Stimulated activated CD4-positive, alpha-beta T cell treated with anti-CD3 and anti-CD28 coated beads, Interleukin-12 subunit alpha, Interleukin-12 subunit beta, amount 100 ng/mL, for 4 hours (primary cell): ENCODE measurements at places on chromosomes 12 and 14.

- DNase-seq: no peak
Measured at GRCh38 chr12:25972783-25973182, 14.3 kb downstream of the RASSF8 start.

DNA sequence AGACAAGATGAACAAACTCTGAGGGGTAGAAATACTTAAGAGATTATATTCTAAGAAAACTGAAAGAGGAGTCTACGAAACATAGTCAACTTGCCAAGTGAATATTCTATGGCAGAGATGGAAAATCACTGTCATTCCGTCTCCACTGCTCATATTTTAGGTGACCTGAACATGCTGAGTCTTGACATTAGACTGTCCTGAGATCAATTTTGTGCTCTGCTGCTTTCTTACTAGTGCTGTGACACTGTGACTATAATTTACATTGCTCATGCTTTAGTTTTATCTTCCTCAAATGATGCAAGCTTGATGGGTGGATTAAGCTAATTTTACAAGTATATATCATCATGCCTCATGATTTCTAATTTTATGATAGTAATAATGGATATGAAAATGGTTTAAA is 228.2 kb upstream of the LRFN5 start:
- DNase-seq: no peak

GRCh38 chr14:63788011-63788933 is 60.4 kb upstream of the SGPP1 start:
- no peak for DNase-seq

GRCh38 chr12:89971880-89972279 is 263.2 kb upstream of the ATP2B1 start:
- DNase-seq: no peak

DNA sequence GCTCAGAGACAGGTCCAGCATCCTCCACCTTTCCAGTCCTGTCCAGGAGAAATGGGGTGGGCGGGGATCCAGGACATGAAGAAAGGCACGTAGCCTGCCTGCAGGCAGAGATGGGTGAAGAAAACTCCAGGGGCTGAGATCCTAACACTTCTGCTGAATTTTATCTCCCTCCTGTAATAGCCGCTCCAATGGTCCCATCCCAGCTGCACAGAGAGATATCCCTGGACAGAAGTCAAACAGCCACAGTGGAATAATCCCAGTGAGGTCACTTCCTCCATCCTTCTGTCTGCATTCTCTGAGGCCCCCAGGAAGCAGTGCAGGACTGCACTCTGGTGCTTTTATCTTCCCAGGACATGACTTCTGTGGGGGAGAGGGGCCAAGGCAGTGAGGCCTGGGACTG is 26.3 kb downstream of the KRT18 start:
- no peak for DNase-seq

- DNase-seq: no peak
Measured at GRCh38 chr12:104049903-104050356, at the start of gene GLT8D2. GLT8D2 (minus strand) TSS chr12:104050187; CDS start chr12:104019648, 30,539 bp downstream.

DNA sequence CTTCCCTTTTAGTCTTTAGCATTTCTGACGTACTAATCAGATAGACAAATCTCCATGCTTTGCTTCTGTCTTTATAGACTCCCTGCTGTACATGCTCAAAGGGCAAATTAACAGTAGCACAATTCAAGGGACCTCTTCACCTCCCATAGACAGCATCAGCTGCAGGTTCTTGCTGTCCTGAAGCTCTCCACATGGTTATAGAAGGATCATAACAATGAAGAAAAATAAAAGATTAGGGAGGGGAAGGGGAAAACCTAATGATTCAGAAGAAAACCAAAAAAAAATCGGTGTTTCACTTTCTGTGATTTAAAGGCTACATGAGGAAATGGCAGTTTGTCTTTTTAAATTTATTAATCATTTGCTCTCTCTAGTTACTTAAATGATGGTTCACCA is 155.5 kb downstream of the PTCSC3 start:
- no peak for DNase-seq

DNA sequence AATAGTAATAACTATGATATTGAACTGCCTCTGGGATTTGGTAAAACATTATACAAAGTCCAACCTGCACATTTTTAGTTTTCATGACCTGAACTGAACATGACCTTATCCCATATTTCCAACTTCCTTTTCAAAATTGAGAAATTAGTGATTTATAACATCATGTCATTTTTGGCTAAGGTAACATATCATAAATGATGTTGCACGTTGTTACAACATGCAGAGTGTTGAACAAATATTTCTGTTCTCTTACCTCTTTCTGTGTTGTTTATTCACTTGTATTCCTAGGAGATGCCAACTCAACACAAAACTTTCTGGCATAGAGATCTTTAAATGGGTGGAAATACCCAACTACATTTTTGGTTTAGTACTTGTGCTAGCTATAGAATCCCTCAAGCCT is 496.0 kb downstream of the SLC6A15 start:
- no peak for DNase-seq

DNA sequence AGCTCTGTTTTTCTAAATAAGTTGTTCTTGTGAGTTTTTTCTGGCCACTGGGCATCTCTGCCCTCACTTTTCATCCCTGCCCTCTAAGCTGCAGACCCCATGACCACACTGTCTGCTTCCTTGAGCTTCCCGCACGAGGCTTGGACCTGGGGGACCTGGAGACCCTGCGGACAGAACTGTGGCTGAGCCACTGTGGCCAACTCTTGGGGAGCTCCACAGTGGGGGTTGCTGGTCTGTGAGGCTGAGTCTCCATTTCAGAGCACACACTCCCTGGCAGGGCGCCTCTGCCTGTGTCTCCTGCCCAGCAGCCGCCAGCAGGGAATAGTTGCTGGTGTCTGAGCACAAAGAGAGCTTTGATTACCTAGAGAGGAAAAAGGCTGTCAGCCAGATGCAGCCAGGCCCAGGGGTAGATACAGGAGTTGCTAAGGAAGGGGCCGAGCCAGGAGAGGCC is 13.1 kb upstream of the RIN3 start:
- DNase-seq: no peak

- DNase-seq: no peak
Measured at GRCh38 chr14:93727039-93727740, 61.1 kb downstream of the PRIMA1 start.

DNA sequence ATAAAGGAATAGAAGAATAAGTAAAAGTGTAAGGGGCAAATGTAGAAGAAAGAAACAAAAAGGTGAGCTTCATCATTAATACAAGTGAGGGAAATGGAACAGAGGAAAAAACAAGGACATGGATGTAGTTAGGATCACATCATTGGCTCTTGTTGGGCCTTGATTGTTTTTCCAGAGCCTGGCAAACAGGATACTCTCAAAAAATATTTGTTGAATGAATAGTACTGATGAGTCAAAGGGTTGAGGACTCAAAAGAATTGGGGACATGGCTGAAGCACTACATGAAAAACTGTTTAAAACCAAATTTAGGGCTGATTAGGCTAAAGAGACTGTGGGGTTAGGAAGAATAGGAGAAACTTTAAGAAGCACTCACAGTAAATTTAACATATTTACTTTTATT is 11.4 kb upstream of the SRP54 start:
- no peak for DNase-seq

- DNase-seq: no peak
Measured at GRCh38 chr14:59256331-59256730, 67.9 kb downstream of the DAAM1 start.

DNA sequence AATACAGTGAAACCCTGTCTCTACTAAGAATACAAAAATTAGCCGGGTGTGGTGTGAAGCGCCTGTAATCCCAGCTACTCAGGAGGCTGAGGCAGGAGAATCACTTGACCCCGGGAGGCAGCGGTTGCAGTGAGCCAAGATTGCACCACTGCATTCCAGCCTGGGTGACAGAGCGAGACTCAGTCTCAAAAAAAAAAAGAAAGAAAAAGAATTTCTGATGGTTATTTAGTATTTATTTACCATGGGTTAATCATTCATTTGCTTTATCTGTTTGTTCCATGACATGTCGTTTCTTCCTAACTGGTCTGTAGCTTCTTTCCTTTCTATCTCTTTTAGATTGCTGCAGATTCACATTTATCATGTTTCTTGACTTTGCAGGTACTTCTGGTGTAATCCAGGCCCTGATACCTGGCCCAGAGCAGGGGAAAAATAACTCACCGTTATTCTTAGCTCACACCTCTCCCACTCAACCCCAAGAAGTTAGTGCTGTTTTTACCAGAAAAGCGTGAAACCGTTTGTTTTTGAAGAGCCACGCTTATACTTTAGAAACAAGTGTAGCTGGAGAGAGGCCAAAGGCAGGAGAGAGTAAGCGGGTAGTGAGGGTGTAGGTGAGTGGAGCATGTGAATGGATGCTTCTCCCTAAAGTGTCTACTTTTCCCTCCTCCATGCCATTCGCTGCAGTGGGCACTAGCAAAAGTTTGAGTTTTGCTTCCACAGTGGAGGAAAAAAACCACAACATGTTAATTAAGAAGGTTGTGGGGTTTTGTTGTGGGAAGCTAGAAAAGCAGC is 45.4 kb downstream of the SRGAP1 start:
- DNase-seq: no peak

DNA sequence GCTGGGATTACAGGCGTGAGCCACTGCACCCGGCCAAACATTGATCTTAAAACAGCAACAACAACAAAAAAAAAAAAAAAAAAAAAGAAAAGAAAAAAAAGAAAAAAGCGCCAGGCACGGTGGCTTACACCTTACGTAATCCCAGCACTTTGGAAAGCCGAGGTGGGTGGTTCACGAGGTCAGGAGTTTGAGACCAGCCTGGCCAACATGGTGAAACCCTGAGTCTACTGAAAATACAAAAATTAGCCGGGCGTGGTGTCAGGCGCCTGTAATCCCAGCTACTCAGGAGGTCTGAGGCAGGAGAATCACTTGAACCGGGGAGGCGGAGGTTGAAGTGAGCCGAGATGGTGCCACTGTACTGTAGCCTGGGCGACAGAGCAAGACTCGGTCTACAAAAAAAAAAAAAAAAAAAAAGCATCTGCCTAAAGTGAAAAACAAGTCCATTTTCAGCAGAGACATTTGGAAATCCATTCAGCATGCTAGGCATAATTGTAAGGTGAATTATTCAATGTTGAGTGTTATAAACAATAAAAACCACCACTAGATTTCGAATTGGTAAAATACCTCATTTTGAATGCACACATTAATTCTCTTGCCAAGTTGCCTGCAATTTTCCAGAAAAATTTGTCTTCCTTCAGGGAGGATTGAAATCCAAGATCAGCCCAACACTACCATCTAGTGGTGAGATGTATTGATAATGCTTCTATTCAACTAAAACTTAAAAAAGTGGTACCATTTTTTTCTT is 8.0 kb upstream of the CERS5 start:
- no peak for DNase-seq

- no peak for DNase-seq
Measured at GRCh38 chr14:104460791-104461651, 118.5 kb upstream of the C14orf180 start.

GRCh38 chr12:29255042-29255441 is 106.0 kb downstream of the FAR2 start:
- DNase-seq: no peak

DNA sequence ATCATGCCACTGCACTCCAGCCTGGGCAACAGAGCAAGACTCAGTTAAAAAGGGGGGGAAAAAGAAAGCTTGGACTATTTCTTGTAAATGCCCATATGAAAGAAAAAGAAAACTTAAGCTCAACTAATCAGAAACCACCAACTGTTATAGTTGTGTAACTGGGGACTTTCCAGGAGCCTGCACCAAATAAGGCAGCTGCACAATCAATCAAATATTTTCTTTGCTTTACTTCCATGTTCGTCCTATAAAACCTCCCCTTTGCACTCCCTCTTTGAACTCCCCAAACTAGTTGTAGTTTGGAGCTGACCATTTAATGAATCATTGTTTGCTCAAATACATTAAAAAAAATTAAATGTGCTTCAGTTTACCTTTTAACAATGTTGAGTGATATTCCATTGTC is 54.9 kb downstream of the OTOGL start:
- no peak for DNase-seq

GRCh38 chr12:4701395-4702190 is 18.6 kb upstream of the GALNT8 start:
- DNase-seq: no peak

GRCh38 chr12:49824895-49825294 is 3.3 kb downstream of the NCKAP5L start:
- DNase-seq: no peak

DNA sequence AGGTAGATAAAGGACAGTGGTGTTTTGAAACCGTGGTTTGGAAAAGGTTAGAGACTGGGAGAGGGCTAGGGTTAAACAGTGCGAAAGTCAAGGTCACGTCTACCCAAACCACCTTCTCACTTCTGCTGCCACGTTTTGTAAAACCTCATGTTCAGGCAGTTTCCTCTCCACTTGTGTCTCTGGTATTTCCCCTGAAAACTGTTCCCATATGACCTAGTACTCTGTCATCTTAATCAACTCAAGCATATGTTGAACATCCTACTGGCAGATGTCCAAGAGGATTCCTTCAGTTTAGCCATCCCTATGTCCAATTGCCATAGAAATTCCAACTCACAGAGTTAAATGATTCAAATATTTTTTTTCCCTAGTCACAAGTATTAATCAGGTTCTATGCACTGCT is 17.4 kb downstream of the CLEC4C start:
- no peak for DNase-seq

DNA sequence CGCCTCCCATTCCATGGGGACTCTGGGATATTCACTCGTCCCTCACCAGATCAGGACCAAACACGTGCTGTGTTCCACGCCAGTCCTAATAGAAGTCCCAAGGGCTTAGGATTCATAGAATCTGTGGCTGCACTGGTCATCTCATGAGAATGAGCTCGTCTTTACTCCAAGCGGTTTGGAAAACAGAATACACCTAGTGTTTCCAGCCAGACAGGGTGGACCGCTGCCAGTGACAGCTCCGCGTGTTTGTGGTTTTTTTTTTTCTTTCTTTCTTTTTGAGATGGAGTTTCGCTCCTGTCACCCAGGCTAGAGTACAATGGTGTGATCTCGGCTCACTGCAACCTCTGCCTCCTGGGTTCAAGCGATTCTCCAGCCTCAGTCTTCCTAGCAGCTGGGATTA is 75.1 kb downstream of the GLT1D1 start:
- DNase-seq: no peak

GRCh38 chr12:11729008-11729407 is 79.5 kb downstream of the ETV6 start:
- DNase-seq: no peak

DNA sequence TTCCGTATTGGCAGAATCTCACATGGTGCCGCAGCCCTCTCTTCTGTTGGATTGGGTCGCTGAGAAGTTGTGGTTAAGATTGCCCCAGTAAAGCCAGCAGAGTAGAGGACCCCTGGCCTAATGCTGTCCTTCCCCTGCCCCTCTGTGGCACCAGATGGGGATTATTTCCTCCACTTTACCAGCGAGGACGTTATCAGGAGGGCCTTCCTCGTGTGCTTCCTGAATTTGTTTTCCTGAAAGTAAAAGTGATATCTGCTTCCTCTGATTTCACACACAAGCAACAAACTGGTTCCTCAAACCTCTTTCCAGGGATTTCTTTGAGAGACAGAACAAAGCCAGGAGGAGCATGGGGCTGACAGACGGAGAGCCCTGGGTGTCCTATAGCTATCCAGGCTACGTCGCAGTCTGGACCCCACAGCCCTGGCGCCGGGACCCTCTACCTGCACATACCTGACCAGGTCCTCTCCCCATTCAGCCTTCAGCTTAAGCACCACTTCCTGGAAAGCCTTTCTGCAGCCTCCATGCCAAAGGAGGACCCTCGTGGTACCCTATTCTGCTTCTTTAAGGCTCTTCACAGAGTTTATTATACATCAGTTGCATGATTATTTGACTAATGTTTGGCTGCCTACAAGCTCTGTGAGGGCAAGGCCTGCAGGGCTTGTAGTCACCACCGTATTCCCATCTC is 314.8 kb upstream of the FKBP4 start:
- no peak for DNase-seq
